ENCODE measurements at places on chromosomes 1 and 21. TPM values are rescaled to one million over a fixed set of nuclear protein-coding genes. Genes with fewer than 3 reads are reported as not detected.
A peak's percentile ranks its signal among the peaks of the same experiment; 100 is the strongest.

MTHFR gene
- polyA plus RNA-seq: 14.8 TPM

DNA sequence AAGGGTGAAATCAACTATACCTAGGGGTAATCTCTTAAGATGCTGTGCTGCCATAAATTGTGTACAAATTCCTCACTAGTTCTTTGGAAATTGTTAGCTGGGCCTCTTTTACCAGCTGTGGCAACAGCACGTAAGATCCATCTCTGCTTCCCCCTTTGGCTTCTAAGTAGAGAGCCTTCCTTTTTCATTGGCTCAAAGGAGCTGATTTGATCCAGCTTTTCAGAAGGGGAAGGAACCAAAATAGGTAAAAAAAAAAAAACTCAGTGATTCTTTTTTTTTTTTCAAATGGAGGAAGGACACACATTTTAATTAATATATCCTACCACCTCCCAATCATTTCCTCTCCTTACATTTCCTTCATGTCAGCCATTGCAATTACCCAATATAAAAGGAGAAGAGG, 4.0 kb upstream of the RCAN1 start:
- DNase-seq: no peak

C1orf87 gene
- not detected for polyA plus RNA-seq

RBM11 gene
- polyA plus RNA-seq: not detected

DNA sequence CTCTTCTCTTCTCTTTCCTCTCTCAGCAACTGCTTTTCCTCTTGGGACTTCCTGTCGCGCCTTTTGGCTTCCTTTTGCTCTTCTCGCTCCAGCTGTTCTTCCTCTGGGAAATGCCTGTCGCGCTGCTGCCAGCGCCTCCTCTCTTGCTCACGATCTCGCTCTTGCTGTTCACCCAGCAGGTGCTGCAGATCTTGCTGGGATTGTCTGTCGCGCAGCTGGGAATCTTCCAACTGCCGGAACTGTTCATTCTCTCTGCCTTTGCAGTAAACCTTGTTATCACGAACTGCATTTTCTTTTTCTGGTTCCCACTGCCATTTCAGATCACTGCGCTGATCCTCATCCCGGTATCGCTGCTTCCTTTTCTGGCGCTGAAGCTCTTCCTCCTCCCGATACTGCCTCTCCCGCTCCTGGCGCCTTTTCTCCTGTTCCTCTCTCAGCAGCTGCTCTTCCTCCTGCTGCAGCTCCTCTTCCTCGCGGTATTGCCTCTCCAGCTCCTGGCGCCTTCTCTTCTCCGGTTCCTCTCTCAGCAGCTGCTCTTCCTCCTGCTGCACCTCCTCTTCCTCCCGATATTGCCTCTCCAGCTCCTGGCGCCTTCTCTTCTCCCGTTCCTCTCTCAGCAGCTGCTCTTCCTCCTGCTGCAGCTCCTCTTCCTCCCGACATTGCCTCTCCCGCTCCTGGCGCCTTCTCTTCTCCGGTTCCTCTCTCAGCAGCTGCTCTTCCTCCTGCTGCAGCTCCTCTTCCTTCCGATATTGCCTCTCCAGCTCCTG, 5.8 kb downstream of the TCHH start:
- DNase-seq: no peak

DNA sequence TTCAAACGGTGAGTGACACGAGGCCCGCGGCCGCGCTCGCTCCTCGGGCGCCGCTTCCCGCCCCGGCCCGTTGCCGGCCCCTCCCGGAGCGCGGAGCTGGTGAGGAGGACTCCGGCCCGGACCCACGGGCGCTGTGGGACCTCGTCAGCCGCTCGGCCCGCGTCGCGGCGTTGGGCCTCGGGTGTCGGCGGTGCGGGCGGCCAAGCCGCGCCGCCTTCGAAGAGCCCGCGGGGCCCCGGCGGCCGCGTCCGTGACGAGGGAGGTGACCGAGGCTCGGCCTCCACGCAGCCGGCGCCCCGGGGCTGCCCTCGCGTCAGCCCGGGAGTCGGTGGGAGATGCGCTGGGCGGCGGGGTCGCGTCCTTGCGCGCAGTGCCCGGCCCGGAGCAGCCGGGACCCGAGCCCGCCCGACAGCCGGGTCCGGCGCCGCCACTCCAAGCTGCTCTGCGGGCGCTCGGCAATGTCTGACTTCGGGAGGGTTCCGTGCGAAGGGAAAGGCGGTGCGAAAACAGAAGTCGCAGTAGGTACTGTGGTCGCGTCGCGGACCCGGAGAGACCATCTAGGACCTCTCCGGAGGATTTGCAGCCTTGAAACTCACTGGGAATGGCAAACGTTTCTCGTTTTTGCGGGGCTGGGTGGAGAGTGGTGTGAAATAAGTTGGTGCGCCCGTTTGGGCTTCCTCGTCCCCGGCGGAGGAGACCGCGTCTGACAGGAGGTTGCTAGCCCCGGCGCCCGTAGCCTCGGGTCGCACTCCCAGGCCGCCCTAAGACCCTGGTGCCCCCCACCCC, 829 bp downstream of the SPEN start:
- DNase-seq: peak; percentile 52

TSTD1 gene
- polyA plus RNA-seq: 51.6 TPM

TTC24 gene
- polyA plus RNA-seq: not detected

DNA sequence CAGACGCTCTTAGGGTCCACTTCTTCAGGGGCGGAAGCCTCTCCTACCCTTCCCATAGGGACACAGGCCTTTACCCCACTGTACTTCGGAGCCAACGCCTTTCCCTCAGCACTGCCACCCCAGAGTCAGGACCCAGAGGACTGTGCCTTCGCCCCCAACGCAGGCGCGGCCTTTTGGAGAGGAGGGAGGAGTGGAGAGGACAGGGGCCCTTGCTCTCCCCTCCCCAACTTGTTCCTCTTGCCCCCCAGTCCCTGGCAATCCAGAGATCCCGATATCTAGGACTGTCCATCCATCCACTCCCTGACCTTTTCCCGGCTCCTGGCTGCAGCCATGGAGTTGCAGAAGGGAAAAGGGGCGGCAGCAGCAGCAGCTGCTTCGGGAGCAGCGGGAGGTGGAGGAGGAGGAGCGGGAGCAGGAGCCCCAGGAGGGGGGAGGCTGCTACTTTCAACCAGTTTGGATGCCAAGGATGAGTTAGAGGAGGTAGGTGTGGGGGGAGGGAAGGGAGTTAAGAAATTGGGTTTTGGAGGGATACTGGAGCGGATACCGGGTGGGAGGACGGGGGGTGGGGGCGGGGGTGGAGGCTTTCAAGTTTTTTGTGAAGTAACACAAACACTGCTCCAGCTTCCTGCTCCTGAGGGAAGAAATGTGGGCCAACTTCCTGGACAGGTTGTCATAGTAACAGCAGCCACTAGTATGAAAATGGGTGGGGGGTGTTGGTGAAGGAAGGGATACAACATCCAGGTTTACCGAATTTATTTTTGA, 636 bp downstream of the INTS3 start:
- DNase-seq: peak; percentile 48

GRCh38 chr1:208207388-208208131, 36.6 kb downstream of the PLXNA2 start:
- DNase-seq: peak; percentile 97

ESPN gene
- 0.46 TPM for polyA plus RNA-seq

SH3BGR gene
- polyA plus RNA-seq: not detected

GRCh38 chr1:166297993-166298392, 131.2 kb upstream of the FAM78B start:
- no peak for DNase-seq

AMY1B gene
- not detected for polyA plus RNA-seq

PAX7 gene
- not detected for polyA plus RNA-seq

GRCh38 chr21:21385404-21385803, 387.2 kb downstream of the NCAM2 start:
- DNase-seq: no peak

DNA sequence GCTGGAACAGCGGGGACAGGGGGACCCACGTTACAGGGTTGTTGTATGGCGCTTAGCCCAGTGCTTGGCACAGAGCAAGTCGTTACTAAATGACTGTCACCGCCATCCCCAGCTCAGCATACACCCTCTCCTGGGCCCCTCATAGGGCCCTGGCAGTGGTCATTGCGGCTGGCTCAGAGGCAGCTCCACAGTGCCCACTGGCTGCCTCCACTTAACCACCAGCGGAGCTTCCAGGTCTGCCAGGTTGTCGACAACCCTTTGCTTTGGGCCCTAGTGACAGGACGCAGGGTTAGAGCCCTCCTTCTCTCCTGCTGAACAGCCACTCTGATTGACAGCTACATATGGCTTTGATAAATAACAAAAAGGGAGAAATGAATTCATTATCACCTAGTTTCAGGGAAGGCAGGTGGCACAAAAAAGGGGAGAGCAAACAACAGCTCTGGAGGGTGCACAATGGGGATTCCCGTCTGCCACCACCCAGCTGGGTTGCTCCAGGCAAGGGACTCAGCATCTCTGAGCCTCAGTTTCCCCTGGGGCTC, 4.8 kb downstream of the EFHD2 start:
- DNase-seq: no peak

All from endothelial cell of umbilical vein (primary cell).